Activated CD8-positive, alpha-beta T cell treated with anti-CD3 and anti-CD28 coated beads, Interleukin-2, amount 10 ng/mL, durations not matched to agents 7 days and 5 days (primary cell): ENCODE measurements at places on chromosomes 3 and 15. TPM values are rescaled to one million over a fixed set of nuclear protein-coding genes. Genes with fewer than 3 reads are reported as not detected.

LRTM1 gene
- total RNA-seq, result not detected

THRB gene
- not detected for total RNA-seq

TMEM158 gene
- 0.13 TPM for total RNA-seq

PEX5L gene
- not detected for total RNA-seq

FOXB1 gene
- total RNA-seq, result 0.52 TPM

ARHGAP11A gene
- 158 TPM for total RNA-seq

GOLGA8Q gene
- total RNA-seq, result 6.1 TPM

GRCh38 chr15:99406716-99407487, 155.6 kb downstream of the LRRC28 start:
- DNase-seq, result no peak

GRCh38 chr3:183576487-183577107, 21.1 kb upstream of the KLHL6 start:
- no peak for DNase-seq

DNA sequence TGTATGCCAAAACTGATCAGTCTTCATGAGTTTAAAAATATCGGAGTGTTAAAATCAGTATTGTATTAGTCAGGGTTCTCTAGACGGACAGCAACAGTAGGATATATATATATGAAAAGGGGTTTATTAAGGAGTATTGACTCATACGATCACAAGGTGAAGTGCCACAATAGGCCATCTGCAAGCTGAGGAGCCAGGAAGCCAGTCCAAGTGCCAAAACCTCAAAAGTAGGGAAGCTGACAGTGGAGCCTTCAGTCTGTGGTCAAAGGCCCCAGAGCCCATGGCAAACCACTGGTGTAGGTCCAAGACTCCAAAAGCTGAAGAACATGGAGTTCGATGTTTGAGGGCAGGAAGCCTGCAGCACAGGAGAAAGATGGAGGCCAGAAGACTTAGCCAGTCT, 391.0 kb upstream of the CADM2 start:
- DNase-seq, result no peak

- no peak for DNase-seq
Measured at GRCh38 chr3:143806038-143806437, 42.2 kb downstream of the SLC9A9 start.

DNA sequence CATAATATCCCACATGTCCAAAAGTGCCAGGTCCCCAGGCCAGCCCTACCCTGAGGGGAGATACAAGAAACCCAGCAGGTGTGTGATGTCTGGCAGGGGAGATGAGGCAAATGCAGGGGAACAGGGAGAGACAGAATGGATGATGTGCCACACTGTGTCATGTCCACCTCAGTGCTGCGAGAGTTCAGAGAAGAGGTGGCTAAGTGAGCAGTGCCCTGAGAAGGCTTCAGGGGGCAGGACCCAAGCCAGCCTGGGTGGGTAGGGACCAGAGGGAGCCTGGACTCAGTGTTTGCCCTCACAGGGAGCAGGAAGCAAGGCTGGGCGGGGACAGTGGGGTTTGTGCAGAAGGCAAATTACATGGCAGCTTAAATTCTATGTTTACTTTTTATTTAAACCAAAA, 61.2 kb downstream of the KLHL6 start:
- no peak for DNase-seq

DNA sequence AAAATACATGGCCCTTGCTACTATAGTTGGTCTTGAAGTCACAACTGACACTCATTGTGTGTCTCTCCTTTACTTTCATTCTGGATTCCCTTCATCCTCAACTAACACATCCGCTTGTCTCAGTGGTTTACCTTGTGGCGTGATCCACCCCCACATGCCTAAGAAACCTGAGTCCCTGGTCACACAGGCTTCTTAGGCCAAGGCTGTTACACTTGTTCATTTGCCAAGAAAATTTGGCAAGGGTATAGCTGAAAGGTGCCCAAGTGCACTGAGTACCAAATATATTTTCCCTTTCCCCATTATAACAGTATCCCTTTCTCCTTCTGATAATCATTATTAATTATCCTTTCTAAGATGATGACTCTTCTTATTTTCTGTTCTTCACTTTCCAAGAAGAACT, 207.6 kb upstream of the STAC start:
- no peak for DNase-seq

DNA sequence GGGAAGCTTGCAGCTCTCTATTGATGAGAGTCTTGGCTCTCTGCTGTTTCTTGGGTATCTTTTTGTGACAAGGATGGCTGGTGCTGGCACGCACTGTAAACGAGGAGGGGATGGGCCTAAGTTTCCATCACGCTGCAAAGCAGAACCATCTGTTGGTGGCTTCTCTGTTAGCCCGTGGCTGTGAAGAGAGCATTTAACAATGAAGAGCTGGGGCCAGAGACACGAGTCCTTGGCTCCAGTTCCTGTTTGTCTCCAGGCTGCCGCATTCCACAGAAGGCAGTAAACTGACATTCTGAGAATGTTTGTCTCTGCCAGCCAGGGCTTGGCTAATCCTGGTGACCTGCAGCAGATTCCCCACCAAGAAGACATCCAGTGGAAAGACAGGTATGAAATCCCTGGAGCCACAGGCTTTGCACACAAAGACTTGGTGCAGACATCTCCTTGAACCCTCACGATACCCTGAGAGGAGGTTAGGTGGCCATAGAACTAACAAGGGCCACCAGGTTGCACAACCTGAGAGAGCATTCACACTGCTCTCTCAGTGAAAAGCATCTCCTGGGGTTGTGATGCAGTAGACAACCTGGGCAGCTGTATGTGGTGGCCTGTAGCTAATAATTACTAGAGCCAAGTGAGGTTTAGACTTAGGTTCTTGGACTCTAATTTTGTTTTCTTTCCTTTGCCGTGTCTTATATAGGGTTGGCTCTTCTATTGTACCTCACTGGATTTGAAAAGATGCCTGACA, 130.9 kb downstream of the ASB7 start:
- DNase-seq, result peak; percentile 10

DNA sequence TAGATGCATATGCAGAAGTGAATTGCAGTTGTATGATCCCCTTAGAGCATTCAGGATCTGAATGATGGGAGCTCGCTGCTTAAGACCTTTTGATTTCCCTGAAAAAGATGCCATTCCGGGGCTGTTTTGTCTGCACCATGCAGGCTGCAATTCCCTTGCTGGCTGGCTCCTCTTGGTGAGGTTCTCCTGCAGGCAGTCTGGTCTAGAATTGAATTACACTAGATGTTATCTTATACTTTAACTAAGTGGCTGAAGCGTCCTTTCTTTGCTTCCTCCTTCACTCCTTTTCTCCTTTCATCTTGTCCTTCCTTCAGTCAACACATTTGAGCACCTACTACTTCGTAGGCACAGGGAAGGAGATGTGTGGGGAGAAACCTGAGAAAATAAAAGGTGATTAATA, 18.6 kb upstream of the MYZAP start:
- DNase-seq, result no peak

GRCh38 chr15:74141591-74141990, 11.2 kb downstream of the ISLR2 start:
- no peak for DNase-seq

DNA sequence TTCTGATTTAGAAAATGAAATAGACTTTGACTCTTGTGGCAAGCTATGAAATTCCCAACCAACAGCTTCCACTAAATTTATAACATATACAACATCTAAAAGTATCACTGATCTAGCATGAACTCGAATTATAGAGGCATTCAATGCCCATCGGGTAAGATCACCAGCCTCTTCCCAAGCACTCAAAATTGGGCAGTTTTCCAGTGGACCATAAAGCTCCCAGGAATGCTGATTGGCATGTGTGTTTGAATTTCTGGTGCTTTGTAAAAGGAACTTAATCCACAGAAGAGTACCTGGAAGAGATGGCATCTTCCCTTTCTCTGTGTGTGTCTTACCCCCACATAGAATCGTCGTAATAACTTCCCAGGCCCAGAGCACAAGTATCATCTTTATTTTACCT, 10.0 kb downstream of the LRTM1 start:
- no peak for DNase-seq

- no peak for DNase-seq
Measured at GRCh38 chr3:169134194-169134593, 529.3 kb downstream of the MECOM start.

DNA sequence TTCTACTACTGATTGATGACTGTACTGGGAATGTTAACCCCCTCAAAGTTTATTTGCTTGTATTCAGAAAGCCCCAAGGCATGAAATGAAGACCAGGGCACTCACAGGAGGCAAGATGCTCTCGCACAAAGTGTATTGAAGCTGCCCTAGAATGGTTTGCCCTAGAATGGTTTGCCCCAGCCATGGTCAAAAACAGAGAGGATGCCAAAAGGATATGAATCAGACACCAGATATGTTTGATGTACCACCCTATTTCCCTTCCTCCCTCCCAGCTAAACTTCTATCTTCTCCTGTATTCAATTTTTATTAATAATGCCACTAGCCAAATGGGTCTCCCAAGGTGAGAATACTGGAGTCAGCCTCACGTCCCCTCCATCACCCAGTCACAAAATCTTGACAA, 101.3 kb downstream of the TMCO5A start:
- DNase-seq, result no peak

DNA sequence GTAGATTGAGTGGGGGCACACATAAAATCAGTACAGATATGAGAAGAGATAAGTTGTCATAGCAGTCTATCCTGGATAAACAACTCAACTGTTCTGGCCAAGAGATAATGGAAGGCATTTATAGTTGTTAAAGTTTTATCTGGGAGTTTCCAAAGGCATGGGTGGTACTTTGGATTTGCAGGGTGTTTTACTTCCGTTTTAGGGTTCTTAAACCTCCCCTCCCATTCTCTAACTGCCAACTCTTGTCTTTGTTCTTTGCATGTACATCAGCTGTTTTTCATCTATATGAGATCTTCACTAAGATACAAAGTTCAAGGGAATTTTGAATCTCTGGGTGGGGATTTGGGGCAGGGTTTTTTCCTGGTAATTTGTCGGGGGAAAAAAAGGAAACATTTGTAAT, 174.7 kb upstream of the CGNL1 start:
- no peak for DNase-seq

DNA sequence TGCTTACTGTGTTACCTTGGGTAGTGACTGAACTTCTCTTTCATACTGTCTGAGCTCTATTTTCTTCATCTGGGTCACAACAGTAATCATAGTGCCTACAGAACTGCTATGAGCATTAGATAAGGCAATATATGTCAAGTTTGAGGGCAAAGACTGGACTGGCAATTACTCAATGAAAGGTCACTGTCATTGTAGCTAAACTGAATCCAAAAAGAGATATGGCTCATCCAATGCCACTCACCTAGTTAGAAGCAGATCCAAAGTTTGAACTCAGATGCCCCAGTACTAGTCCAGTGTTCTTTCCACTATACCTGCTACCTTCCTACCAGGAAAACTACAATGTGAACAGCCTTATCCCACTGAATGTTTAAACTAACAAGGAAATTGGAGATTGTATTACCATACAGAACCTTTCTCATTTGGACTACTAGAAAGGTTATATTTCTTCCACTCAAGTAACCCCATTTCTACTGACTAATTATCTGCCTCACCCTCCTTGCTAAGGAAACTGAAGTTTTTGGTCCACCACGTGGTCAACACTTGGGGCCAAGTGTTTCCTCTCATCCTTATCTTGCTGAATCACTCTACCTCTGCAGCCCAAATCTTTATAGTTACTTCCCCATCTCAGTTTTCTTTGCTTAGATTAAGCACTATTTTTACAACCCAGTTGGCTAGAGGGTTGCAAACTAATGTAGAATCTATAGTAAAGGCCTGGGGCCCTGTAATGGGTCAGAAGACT, 202.3 kb upstream of the LPP start:
- DNase-seq, result peak; percentile 43

GRCh38 chr15:73862276-73862675, 11.1 kb upstream of the TBC1D21 start:
- no peak for DNase-seq

DNA sequence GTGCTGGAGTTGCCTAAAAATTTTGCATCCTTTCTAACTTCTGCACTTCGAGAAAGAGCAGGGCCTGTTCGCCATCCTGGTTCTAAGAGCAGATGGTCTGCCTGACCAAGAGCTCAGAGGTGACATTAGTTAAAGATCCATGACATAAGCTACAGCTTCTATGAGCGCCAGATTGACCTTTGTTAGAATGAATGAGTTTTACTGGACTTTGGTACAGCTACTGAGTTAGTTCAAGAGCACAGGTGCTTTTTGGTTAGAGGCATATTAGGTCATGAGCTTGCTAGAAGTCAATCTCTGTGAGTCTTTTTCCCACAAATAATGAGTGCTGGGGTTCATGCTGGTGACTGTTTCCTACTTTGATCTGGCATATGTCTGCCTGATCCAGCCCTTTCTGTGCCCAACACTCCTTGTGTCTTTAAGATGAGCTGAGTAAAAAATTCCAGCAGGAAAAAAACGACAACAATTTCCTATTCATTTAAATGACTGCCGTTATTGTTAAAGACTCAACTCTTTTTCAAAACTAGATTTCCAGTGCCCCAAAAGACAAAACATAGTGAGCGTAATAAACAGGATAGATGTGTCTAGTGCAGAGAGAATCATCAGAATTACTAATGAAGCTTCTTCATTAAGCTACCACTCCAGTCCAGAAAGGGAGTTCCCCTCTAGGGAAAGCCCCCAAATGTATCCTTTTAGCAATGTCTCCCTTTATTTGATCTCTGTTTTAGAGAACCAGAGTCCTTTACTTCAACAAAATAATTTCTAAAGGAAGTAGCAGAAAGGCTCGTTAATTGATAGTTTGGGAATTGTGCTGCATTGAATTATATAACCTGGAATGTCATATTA, 152.9 kb downstream of the SLCO3A1 start:
- no peak for DNase-seq

GRCh38 chr15:50753463-50753862, 12.0 kb downstream of the SPPL2A start:
- no peak for DNase-seq

DNA sequence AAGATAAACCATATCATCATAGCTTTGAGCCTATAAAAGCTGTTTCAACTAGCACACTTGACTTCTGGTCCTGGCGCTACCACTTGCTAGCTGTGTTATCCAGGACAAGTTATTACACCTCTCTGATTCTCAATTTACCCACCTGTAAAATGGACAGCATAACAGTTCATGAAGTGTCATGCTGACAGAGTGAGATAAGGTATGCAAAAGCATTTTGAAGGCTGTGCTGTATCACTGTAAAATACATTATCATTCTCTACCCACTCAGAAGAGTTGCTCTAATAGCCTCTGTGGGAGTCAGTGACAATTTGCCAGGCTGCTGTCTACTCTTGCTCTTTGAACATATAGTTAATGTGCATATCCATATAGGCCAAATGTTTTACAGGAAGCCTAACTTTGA, 93.0 kb downstream of the SSR3 start:
- DNase-seq, result no peak

DNA sequence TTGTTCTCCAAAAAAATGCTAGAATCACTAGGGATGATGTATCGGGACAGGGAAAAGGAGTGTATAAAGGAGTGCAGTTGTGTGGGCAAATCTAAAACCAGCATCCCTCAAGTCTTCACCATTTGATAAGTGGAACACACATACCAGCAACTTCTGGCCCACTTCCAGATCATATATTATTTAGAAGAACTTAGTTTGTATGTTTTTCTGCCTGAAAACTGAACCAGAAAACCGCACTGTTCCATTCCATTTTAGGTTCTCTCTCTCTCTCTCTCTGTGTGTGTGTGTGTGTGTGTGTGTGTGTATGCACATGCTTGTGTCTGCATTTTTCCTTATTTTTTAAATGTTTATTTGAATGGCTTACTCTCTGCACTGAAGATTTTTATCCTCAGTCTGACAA, 93.5 kb downstream of the SERPINI1 start:
- DNase-seq, result no peak
